ENCODE measurements at places on chromosomes 2 and 18.

- DNase-seq, result no peak
Measured at GRCh38 chr18:12406371-12407111, 1.2 kb upstream of the PRELID3A start.

DNA sequence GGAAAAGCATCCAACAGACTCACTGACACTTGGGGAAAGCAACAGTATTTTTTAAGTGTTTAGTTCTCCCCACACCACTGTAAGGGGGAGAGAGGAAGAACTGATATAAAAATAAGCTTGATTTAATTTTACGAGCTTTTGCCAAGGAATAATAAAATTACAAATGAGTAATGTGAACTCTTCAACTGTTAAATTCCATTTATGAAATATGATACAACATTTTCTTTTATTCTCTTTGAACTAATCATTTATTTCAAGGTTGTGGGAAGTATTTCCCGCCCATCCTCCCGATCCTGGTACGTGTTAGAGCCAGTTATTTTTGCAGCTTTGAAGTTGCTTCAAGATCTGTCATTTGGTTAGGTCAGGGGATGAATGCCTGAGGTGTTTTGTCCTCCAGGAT, 35.2 kb downstream of the WDPCP start:
- no peak for DNase-seq

GRCh38 chr2:206740800-206741199, 22.6 kb upstream of the DYTN start:
- DNase-seq, result no peak

GRCh38 chr2:235763816-235764215, 270.0 kb downstream of the AGAP1 start:
- DNase-seq, result no peak

- DNase-seq, result no peak
Measured at GRCh38 chr2:863732-864450, 86.8 kb upstream of the SNTG2 start.

- no peak for DNase-seq
Measured at GRCh38 chr2:179613701-179614100, 247.7 kb downstream of the ZNF385B start.

GRCh38 chr2:134327367-134327766, 73.5 kb downstream of the MGAT5 start:
- no peak for DNase-seq

DNA sequence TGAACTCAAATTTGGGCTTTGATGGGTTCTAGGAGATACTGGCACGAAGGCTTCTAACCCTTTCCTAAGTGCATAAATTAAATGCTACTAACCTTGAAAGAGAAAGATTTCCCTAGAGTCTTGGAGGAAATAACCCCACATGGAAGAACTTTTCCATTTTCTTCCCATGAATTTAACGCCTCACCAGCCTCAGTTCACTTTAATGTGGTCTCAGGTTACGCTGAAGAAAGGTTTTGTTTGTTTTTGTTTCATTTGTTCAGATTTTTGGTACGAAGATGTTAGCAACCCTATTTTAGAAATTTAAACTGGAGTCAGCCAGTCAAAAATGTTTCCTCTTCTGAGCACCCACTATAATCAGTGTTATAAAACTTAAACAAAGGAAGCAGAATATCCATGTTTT, 30.7 kb downstream of the METTL4 start:
- DNase-seq, result no peak

All from NCI-H446 treated with DMSO at 0.1 percent for 48 hours (cell line).